ENCODE measurements at places on chromosomes 13 and 19.
A peak's percentile ranks its signal among the peaks of the same experiment; 100 is the strongest.

- no peak for DNase-seq
Observed at GRCh38 chr19:20103091-20103740, 25.4 kb downstream of the ZNF90 start.

- DNase-seq, result peak; percentile 31
Observed at GRCh38 chr19:46674416-46675178, 13.6 kb upstream of the DACT3 start.

DNA sequence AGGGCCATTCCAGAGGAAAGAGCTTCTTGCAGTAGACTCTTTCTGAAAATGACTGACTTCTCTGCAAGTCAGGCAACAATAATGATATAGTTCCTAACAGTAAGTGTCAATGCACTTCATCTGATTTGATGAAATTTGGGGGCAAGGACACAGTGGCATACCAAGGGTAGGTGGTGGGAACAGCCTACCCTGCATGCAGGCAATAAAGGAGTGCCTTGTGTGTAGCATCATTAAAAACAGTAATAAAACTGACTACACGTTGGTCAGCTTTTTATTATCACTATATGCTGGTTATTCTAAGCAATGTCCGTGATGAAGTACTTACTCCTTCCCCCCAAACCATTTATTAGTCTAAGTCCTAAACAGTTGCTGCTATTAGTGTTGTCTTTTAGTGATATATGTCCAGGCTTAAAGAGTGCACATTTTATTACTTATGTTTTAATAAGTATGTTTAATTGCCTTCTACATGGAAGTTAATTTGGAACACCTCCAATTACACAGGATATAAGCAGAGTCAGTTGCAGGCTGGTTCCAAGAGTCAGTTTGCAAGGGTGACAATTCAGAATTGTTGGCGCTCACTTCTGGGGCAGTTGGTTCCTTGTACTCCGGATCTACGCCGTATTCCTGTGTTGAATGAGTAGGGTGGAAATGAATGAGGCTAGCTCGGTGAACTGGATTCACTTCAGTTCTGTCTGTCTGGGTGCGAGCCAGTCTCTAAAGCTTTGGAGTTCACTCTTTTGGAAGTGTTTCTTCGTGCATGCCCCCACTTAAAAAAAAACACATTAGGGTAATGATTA lies 84.0 kb downstream of the RGCC start:
- no peak for DNase-seq

GRCh38 chr19:10852098-10852800 lies 4.0 kb downstream of the C19orf38 start:
- DNase-seq, result peak; percentile 18

DNA sequence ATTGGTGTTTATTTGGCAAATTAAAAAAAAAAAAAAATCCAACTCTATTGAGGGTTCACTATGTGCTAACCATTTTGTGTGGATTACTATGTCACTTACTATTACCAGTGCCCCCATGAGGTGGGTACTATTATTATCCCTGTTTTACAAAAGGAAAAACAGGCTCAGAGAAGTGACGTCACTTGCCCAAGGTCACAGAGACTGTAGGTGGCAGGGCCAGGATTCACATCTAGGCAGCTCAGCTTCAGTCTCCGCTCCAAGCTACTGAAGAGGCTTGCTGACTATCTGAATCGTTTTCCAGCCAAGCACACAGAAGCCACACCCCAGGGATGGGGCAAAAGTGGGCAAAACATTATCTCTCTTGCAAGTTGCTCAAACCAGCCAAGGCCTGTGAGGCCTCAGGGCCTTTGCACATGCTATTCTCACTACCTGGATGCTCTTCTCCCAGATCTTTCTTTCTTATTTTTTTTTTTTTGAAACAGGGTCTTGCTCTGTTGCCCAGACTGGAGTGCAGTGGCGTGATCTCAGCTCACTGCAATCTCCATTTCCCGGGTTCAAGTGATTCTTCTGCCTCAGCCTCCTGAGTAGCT lies 4.8 kb upstream of the ANGPTL8 start:
- no peak for DNase-seq

GRCh38 chr19:48444936-48445200 lies 915 bp upstream of the GRWD1 start:
- DNase-seq, result no peak

DNA sequence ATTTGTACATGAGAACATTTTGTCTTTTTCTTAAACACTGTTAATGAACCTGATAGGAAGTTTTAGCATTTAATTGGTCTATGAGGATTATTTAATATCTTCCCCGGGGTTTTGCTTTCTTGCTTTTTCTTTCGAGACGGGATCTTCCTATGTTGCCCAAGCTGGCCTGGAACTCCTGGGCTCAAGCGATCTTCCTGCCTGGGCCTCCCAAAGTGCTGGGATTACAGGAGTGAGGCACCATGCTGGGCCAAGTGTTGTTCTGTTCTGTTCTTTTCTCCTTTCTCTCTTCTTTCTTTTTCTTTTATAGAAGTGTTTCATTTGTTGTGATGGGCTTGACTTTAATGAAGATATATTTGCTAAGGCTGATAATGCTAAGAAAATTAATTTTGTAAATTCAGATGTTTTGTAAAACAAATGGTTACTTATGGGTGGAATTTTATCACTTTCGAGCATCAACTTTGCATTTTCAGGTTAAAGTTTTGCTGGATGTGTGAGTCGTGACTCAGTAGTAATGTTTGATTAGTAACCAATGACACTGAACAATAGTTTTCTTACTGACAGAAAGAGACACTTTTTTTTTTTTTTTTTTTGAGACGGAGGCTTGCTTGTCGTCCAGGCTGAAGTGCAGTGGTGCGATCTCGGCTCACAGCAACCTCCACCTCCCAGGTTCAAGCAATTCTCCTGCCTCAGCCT lies 2.2 kb downstream of the PAN3 start:
- no peak for DNase-seq

GRCh38 chr13:64274481-64275217 lies 2859.0 kb upstream of the PCDH20 start:
- no peak for DNase-seq

DNA sequence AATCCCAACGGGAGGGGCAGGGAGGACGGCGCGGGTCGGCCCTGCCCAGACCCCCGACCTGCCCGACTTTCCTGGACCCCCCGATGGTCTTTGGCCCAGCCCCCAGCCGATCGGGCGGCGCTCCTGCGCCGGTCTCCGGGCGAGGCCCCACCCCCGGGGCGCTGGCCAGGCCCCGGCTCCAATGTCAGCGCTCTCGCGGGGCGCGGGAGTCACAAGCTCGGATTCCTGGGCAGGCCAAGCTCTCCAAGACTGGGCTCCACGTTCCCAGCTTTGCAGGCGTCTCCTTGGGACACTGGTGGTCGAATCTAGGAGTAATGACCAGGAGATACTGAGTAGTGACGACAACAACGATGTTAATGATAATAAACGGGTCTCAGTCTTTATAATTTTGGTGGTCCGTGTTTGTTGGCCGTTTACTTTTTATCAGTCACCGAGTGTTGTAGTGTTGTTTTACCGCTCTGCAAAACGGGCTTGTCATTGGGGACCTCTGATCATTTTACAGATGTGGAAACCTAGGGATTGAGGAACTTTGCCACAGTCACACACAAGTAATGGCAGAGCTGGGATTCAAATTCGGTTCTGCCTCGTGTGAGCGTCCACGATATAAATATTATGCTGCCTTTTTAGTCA lies 545 bp downstream of the RAD23A start:
- peak; percentile 82 for DNase-seq

DNA sequence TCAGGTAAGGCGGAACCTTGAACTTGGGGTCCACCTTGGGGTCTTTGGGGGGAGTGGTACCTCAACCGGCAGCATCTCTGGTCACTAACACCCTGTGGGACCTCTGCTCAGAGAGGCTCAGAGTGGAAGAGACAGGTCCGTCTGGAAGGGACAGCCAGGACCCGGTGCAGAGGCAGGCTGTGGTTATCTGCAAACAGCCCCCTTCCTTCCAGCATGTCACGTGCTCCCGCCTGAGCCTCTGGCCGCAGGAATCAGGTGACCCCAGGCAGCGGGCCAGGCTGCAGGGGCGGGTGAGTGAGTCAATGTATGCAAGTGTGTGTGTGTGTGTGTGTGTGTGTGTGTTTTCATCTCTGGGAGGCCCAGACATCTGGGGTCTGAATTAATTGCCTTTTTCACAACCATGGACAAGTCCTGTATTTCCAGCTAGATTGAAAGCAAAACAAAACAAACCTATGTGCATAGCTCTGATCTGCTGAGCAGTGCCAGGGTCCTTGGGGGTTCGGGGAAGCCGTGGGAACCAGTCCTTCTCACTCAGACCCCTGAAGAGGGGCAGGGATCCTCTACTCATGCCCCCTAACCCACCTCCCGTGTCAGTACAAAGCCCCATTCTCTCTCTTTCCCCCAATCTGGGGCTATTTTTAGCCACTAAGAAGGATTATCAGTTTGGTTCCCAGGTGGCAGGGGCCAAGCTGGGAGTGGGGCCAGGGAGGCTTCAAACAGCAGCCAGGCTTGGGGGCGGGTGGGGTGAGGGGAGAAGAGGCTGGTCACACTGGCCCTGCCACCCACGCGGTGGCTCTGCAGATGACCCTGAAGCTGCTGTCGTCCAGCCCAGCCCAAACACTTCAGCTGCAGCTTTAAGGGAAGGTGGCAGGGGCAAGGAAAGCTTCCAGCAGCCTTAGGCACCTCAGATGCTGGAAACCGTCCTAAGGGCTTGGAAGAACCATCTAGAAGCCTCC lies 31.4 kb downstream of the CERS4 start:
- DNase-seq, result peak; percentile 7

- DNase-seq, result no peak
Observed at GRCh38 chr19:32642771-32643170, 32.2 kb downstream of the ANKRD27 start.

GRCh38 chr13:107847406-107847805 lies 367.9 kb downstream of the LIG4 start:
- DNase-seq, result no peak

GRCh38 chr19:11422163-11423065 lies 3.3 kb upstream of the RGL3 start:
- DNase-seq, result peak; percentile 89

DNA sequence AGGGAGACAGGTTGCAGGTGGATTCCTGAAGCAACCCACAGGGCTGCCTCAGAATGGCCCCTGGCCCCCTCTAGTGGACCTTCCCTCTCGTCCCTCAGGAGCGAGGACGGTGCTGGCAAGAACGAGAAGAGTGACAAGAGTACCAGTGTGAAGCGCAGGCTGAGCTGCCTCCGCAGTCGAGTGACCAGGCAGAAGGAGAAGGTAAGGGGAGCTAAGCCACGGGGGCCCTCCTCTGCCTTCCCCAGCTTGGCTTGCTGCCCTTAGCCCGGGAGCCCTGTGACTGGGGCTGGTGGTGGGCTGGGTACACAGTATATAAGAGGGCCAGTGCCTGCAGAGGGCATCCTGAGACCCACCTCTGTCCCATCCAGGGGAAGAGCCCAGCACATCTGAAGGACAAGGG lies 34.0 kb downstream of the ARHGEF18 start:
- DNase-seq, result no peak

DNA sequence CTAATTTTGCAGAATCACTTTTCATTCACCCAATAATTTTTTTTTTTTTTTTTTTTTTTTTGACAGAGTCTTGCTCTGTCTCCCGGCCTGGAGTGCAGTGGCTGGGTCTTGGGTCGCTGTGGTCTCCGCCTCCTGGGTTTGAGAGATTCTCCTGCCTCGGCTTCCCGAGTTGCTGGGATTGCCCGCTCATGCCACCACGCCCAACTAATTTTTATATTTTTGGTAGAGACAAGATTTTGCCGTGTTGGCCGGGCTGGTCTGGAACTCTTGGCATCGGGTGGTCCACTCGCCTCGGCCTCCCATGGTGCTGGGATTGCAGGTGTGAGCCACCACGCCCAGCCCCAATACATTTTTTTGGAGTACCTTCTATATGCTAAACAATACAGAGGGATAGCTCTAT lies 1120.0 kb upstream of the ATXN8OS start:
- DNase-seq, result no peak

GRCh38 chr13:72728290-72728605 lies 525 bp downstream of the BORA start:
- no peak for DNase-seq

- DNase-seq, result no peak
Observed at GRCh38 chr13:104382951-104383350, 1316.7 kb upstream of the SLC10A2 start.

GRCh38 chr13:49279112-49279511 lies 31.4 kb downstream of the CDADC1 start:
- no peak for DNase-seq

- DNase-seq, result no peak
Observed at GRCh38 chr13:30739761-30740642, 4.7 kb downstream of the ALOX5AP start.

- DNase-seq, result no peak
Observed at GRCh38 chr13:32261567-32261966, 53.6 kb downstream of the ZAR1L start.

- no peak for DNase-seq
Observed at GRCh38 chr13:102628559-102628958, 31.8 kb downstream of the TPP2 start.

GRCh38 chr19:32464279-32464678 lies 58.7 kb downstream of the DPY19L3 start:
- peak; percentile 11 for DNase-seq

DNA sequence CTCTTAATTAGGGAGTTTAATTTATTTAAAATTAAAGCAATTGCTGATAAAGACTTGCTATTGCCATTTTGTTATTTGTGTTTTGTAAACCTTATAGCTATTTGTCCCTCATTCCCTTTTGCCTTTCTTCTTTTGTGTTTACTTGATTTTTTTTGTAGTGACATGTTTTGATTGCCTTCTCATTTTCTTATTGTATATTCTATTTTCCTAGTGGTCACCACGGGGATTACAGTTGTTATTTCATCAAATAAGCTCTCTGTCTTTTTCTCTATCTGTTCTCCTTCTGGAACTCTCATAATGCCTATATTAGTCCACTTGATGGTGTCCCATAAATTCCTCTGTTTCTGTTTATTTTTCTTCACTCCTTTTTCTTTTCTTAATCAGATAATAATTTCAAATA lies 64.4 kb upstream of the FRY start:
- DNase-seq, result no peak

DNA sequence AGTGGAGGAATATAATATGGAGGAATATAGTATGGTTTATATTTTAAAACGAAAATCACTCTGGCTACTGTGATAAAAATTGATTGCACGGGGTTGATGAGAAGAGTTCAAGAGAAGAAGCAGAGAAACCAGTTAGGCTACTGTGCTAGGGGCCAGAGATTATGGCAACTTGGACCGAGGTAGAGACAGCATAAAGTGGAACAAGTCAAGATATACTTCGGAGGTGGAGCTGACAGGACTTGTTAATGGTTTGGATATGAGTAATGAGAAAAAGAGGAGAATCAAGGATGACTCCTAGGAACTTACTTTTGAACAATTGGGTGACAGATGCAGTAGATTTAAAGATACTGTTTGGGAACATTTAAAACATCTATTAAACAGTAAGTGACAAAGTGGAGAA lies 6.6 kb upstream of the WDFY2 start:
- DNase-seq, result no peak

- DNase-seq, result no peak
Observed at GRCh38 chr13:20174656-20175405, 14.0 kb upstream of the GJA3 start.
